ENCODE measurements at places on chromosomes 6 and 20.
A peak's percentile ranks its signal among the peaks of the same experiment; 100 is the strongest.

DNA sequence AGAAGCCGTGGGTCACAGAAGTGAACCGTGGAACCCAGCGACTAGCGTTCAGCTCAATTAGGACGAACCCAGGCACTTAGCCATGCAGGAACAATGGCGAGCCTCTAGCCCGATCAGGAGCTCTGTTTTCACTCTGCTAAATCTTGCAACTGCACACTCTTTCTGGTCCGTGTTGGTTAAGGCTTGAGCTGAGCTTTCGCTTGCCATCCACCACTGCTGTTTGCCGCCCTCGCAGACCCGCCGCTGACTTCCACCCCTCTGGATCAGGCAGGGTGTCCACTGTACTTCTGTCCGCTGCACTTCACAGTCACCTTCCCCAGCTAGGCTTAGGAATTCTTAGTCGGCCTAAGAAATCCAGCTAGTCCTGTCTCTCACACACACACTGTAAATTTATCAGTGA is 25.7 kb upstream of the SLC32A1 start:
- DNase-seq: no peak

DNA sequence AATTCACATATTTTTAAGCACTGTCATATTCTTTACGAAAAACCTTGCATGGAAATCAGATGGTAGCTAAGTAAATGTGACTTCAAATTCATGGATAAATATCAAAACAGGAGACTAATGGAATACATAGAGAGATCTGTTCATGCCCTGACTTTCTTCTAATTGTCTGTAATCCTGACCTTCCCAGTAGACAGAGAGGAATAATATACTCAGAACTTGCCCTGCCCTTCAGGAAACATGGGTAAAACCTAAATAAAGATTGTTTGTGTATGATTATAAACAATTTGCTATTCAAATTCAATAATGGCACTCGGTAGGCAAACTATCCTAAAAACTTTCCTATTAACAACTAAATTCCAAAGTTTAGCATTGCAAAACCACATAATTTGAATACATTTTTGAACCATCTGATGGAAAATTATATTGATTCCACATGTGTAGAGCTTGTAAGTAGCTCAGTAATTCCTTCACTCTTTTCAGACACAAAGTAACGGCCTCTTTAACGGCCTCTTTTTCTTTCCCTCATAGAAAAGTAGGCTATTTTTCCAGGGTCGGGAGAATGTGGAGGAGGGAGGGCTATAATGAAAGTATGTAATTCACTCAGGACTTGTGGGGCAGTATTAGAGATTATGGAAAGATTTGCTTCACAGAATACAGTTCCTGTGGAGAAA is 227.6 kb downstream of the ALDH8A1 start:
- DNase-seq: no peak

DNA sequence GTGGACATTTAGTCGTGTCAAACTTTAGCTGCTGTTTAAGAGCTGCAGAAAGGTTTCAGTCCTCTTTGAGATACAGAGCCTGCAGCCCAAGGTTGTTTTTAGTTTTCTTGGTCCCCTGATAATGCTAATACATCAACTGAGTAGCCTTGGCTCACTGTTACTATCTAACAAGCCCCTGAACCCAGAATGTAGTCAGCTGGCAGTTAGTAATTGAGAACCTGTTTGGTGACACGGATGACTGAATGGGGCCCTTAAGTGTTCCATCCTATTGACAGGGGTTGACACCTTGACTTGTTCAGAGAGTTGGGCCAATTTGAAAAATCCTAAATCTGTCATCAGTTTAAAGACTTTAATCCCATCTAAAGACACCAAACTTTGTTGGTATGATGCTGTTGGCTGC is 2.8 kb downstream of the RTN4IP1 start:
- DNase-seq: no peak

GRCh38 chr6:107237992-107238660 is 122.8 kb upstream of the BEND3 start:
- no peak for DNase-seq

- DNase-seq: peak; percentile 51
Observed at GRCh38 chr6:111872401-111873177, 663 bp downstream of the FYN start.

- no peak for DNase-seq
Observed at GRCh38 chr20:62970307-62971210, 18.1 kb downstream of the SLC17A9 start.

DNA sequence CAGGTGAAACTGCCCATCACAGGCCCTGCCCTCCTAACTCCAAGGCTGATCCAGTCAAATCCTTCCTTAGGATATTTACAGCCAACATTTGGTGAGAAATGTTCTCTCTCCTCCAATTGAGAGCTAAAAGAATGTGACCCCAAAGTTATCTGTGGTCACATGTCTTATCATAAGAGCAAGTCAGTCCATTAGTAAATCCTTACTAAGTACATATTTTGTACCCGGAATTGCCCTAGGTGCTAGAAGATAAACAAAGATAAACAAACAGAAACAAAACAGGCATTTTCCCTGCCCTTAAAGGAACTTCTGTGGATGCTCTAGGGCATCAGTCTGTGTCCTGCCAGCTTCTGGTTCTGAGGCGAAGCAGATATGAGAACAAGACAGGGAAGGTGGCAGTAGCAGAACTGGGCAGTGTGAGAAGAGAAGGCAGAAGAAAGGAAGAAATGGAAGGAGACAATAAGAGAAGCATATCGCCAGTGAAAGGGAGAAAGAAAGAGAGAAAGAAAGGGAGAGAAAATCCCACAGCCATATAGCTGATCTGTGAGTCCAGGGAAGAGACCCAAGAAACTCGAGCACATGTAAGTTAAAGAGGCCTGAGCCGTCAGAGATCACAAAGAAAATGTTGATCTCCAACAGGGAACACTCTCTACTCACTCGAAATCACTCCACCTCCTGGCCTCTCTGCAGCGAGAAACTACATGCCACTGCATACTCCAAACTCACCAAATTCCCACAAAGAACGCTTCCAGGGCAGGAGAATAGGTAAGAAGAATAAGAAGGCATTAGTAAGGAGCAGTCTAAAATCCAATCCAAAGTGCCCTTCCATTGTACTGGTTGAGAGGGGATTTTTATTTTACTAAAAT is 41.7 kb downstream of the CDK5RAP1 start:
- no peak for DNase-seq

GRCh38 chr20:59603781-59604541 is at the start of gene PHACTR3:
Gene PHACTR3 (plus strand): TSS chr20:59604540. CDS start chr20:59605015, 475 bp downstream.
- DNase-seq: no peak

DNA sequence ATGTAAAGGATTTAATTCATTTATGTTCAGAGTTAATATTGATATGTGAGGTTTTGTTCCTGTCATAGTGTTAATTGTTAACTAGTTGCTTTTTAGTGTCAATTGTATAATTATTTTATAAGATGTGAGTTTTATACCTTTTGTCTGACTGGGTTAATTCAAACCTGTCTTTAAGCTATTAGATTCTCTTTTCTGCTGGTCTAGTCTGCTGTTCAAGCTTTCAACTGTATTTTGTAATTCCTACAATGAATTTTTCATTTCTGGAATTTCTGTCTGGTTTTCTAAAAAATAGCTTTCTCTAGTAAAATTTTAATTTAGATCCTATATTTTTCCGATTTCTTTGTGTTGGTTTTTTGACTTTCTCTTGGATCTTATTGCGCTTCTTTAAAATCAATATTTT is 26.5 kb downstream of the IGF2R start:
- DNase-seq: no peak

GRCh38 chr20:59940956-59941294 is 736 bp downstream of the FAM217B start:
- no peak for DNase-seq

- no peak for DNase-seq
Observed at GRCh38 chr6:77362055-77362454, 101.2 kb downstream of the HTR1B start.

DNA sequence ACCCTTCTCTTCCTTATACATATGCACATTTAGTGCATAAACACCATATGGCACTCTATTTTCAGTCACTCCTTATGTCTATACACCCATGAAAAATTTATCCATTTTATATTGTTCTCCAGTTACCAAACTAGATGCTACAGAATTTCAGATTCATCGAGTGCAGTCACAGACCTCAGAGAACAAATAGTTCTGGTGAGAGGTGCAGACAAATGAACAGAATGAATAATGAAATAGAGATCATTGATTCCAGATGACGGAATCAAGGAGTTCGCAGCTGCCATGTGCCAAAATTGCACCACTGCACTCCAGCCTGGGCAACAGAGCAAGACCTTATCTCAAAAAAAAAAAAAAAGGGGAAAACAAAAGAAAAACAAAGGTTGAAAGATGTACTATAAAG is 214.8 kb upstream of the CEP162 start:
- DNase-seq: no peak

GRCh38 chr6:166588691-166589336 is 2.3 kb upstream of the RAMACL start:
- no peak for DNase-seq

DNA sequence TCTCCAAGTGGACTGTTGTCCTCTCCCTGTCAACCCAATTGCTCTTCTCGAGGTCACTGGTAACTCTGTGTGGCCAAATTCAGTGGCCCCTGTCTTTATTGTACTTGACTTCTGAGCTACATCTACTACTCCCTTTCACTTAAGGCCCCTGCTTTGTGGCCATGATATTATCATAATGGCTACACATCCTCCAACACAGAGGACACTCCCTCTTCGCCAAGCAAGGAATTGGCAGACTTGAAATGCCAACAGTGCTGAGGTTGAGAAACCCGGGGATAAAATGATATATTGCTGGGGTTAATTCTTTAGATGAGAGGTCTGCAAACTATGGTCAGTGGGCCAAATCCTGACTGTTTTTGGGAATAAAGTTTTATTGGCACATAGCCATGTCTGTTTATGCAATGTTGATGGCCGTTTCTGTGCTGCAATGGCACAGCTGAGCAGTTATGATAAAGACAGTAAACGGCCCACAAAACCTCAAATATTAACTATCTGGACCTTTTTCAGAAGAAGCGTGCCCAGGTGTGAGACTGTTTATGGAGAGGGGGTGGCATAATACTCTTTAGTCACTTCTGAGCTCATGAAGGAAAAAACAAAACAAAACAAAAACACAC is 12.0 kb upstream of the MRPS10 start:
- DNase-seq: no peak

DNA sequence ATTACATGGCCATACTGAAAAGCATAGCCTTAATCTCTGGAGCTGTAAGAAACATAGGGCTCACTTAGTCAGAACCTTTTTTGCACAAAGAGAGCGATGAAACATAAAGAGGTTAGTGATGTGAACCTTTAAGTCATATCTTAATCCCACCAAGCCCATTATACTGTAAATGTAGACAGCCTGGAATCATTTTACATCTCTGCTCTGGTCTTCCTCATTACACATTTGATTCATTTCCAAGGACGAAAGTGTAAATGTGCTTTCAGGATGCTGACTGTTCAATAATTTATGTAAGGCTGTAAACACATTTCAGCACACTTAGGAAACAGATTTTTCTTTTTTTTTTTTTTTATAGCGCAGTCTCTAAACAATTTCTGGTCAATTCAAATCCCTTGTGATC is 131.3 kb upstream of the B3GAT2 start:
- no peak for DNase-seq

GRCh38 chr20:25056690-25057233 is 1.2 kb downstream of the ACSS1 start:
- no peak for DNase-seq

- DNase-seq: no peak
Observed at GRCh38 chr20:2144850-2145249, 43.2 kb downstream of the STK35 start.

DNA sequence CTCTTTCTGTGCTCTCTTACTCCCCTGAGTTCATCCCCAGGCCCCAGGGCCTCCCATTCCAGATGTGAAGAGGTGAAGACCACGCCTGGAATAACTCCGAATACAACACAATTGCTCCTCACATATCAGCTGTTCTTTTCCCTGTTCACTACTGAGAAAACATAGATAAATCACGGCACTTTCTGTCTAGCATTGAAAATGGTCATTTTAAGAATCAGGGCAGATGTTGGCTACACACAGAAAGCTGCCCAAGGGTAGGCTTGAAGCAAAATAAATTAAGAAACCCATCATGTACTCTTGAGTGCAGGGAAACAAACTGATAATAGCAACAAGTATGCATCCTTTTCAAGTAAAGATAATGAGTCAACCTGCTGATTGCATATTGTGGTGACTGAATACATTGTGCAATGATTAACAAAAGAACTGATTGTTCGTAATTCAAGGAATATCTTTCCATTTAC is 382.5 kb downstream of the PRKN start:
- DNase-seq: no peak
